ENCODE measurements at places on chromosomes 16 and 17.

DNA sequence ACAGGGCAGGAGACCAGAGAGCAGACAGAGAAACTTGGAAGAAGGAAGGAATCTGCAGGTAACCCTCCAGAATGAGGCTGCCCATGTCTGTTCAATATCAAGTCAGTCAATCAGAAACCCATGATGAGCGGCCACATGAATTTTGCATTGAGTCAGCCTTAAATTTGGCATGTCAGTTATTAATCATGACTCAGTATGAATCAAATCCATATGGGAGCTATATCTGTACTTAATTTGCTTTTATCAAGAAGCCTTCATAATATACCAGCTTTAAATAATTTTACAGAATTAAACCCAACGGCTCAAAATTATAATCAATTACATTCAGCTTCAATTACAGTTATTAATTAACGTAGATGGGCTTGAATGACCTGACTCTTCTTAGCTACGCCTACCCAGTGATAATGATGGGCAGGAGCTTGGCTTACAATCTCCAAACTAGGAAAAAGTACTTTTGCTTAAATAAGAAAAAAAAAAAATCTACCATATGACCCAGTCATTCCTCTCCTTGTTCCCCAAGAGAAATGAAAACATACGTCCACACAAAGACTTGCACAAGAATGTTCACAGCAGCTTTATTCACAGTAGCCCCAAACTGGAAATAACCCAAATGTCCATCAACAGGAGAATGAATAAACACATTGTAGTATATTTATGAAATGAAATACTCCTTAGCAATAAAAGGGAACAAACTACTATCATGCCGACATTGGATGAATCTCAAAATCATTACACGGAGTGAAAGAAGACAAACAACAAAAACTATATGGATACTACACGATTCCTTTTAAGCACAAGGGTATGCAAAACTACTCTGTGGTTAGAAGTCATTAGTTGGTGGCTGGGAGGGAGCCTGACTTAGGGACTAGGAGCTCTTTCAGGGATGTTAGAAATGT, 48.6 kb downstream of the SLC39A11 start:
- DNase-seq = peak; percentile 93

DNA sequence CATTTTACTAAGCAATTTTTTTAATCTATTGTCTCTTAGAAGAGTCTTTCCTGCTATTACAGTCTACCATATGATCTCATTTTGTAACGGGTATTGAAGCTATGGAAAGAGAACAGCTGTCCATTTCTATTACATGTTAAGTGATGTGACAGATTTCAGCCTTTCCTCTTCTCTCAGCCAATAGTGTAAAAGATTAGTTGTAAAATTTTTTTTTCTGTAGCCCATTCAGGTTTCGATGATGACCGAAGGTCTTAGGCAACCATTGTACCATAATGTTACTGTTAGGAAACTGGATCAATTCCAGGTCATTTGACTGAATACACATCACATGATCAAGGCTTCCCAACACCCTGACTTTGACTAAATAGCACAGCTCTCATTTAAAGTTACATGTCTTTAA, 147.6 kb upstream of the HLF start:
- no peak for DNase-seq

DNA sequence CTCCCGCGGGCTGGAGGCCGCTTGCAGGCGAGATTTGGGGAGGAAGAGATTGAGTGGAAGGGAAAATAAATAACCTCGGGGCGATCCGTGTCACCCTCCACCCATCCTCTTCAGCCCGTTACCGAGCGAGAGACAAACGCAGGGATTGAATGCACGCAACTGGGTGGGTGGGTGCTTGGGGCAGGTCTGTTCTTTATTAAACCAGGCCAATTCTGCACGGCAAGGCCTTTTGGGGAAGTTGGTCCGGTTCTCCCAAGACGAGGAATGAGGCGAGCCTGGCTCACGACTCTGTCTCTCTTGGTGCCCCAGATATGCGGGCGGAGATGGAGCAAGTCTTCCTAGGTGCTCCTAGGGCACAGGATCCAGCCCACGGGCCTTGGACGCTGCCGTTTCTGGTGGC, 396 bp upstream of the HOXB7 start:
- no peak for DNase-seq

- DNase-seq = no peak
Observed at GRCh38 chr17:52233176-52233575, 74.7 kb upstream of the CA10 start.

GRCh38 chr16:12158428-12158827, 181.9 kb downstream of the SNX29 start:
- peak; percentile 98 for DNase-seq

DNA sequence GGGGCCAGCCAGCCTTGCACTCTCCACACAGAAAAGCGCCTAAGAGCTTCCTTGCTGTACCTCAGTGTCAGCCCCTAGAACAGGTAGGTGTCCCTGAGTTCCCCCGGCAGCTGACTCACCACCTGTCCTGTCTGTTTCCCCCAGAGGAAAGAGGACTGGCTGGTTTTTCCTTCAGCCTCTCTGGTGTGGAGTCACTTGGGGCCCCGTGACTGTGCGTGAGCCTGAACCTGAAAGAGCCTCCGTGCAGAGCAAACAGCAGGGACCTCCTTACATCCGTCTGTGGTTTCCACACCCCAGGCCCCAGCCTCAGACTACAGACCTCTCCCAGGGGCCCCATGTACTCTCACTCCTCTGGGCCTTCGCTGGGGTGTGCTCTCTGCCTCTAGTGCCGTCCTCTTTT, 87.8 kb downstream of the GNAO1 start:
- DNase-seq = no peak

GRCh38 chr17:18004345-18004744, 31.7 kb downstream of the DRC3 start:
- no peak for DNase-seq

DNA sequence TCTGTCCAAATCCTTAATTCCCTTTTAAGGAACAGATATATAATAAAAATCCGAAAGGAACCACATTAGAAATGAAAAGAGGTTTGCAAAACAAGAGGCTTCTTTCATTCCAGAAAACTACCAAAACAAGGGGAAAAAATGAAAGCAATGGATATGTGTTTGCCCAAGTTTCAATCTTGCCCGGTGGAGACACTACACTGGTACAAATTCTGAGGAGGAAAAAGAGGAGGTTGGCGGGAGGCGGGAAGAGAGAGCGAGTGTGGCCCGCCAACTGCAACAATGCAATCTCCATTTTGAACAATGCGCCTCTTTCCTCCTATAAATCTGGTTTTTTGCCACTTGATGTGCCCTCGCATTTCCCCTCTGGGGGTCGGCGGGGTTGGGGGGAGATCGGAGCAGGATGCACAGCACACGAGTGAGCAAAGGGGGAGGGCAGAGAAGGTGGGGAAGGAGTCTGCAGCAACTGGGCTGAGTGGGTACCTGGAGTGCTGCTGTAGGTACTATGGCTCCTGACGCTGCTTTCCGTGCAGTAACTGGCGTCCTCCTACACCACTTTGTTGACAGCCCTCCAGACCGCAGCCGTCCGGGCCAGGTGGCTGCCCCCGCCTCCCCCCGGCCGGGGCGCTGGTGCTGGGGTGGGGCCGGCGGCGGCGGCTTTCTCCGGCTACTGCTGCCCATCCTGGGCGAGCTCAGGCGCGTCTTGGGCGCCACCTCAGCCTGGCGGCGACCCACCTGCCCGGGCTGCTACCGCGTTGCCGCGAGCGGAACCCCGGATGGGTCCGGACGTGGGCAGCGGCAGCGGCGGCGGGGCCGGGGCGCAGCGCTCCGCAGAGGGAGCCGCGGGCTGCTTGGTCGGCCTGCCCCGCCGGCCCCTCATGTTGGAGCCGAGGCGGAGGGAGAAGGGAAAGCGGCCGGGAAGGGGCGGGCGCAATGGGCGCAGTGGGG, 93.8 kb upstream of the PLEKHM1 start:
- peak; percentile 31 for DNase-seq

- peak; percentile 83 for DNase-seq
Observed at GRCh38 chr17:7217113-7217987, 2.3 kb downstream of the DLG4 start.

DNA sequence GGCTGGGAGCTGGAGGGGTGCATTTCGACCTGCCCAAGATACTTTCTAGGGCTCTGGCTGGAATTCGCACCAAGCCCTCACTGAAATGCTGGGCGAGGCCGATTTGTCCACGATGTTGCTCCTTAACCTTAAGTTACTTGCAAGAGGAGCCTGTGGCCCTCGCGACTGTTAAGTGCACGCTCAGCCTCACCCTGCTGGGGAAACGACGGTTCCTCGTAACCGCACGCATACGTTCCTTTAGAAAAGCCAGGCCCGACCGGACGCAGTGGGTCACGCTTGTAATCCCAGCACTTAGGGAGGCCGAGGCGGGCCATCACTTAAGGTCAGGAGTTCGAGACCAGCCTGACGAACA, 607 bp upstream of the NCOR1 start:
- no peak for DNase-seq

DNA sequence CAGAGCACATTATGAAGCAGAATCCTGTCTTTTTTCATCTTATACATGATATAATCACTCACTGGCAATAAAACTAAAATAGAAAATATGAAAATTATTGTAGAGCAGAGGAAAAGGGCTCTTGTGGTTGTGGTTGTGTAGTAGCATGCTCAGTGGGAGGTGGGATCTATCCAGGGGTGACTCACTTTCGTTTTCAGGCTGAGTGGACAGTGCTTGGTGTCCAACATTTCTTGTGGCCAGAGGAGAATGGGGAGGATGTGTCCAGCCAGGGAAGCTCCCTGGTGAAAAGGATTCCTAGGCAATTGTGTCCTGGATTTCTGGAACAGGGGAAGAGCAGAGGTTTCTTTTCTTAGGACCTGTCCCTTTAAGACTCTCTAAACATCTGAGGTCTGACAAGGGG, 31.9 kb upstream of the CPHXL start:
- DNase-seq = peak; percentile 9

DNA sequence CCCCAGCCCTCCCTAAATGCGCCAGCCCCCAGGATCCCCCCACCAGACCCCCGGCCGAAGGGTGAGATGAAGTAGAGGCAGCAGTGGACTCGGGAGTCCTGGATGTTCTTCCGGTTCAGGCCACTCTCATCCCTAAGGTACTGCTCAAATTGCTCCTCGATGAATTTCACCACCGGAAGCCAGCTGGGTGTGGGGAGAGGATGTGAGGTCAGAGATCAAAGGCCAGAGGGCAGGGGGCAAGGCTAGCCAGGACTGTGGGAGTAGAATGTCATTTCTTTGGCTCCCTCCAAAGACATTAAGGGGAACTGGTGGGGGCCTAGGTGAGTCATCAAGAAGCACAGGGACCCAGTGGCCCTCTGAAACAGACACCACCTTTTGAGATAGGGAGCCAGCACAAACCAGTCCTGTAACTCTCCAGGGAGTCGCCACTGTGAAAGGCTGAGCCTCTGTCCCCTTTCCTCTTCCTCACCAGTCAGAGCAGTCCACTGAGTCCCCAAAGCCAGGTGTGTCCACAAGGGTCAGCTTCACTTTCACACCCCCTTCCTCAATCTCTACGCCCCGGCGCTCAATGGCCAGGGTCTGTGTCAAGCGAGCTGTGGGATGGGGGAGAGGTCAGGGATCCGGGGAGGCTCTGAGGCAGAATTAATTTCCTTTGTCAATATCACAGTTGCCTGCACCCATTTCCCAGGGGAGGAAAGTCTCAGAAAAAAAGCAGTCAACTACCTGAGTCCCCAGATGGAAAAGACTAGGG, 895 bp downstream of the SEPTIN1 start:
- DNase-seq = no peak

DNA sequence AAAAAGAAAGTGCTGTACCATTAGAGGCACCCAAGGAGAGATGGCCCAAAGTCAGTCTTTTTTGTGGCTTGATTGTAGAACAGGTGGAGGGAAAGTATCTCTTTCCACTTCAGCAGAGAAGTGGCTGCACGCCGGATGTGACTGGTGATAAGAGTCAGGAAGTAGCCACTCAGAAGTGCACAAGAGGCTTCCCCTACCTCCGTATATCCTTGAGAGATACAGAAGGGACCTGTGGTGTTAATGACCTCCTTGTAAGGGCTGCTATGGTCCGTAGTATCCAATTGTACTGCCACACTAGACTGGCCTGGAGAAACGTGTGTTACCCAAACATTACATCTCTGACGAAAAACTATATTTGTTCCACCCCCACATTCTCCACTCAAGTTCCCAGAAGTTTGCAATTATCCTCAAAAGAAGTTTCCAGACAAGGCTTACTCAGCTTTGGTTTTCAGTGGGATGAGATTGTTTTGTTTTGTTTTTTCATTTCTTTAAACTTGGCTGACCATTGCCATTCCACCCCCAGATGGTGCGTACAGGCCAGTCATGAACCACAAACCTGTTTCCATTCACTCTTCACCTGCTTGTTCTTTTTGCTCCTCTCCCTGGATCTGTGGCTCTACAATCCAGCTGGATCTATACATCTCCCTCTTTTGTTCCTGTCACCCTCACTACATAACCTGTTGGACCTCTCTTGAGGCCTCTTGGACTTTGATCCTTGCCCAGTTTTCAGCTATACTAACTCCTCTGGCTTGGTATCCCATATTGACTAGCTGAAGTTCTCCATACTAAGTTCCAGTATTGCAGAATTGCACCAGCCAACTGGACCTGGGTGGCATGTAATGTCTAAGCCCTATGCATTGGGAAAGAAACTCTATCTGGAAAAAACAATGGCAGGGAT, 20.7 kb upstream of the MED13 start:
- peak; percentile 31 for DNase-seq

- no peak for DNase-seq
Observed at GRCh38 chr16:50842013-50842505, 100.2 kb downstream of the CYLD start.

DNA sequence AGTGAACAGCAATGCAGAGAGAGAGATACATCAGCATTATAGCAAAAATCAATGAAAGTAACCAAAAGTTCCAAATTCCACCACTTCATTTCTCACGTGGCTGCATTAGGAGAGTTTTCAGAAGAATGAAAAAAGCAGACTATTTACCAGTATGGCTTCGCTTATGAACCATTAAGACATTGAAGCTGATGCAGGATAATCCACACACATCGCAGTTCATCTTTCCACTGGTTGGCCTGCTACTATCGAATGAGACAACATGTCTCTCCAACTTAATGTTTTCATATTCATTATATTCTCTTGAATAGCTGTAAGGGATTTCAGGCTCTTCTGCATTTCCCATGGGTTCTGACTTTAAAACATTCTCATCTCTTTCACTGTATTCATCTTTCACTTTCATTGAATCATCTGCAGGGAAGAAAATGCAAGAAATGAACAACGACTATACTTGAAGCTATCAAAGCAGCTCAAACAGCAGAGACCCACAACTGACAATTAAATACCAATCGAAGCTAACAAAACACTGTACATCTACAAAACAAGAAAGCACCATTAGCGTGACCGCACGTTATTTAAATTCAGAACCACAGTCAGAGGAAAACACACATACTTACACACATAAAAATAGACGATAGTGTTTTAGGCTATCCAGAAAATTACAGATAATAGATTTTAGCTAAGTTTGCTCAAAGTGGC, 54.9 kb downstream of the GRB7 start:
- no peak for DNase-seq

DNA sequence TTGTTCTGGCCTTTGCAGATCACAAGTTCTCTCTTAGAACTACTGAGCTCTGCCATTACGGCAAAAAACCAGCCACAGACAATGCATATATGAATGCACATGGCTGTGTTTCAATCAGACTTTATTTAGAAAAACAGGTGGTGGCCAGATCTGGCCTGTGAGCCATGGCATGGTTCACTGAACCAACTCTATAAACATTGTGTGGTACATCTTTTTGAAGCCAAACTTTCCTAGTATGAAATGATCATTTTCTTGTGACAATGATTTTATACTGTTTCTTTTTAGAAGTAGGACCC, 65.9 kb upstream of the AMZ2 start:
- DNase-seq = no peak

All from fibroblast of skin of abdomen (primary cell).